ENCODE measurements at places on chromosomes 16 and 17. TPM values are rescaled to one million over a fixed set of nuclear protein-coding genes. Genes with fewer than 3 reads are reported as not detected.

MT1F gene
- not detected for total RNA-seq

ERN2 gene
- total RNA-seq, result not detected

KRT33A gene
- not detected for total RNA-seq

KRTAP4-4 gene
- not detected for total RNA-seq

TBC1D3 gene
- total RNA-seq, result not detected

CFDP1 gene
- total RNA-seq, result 44.4 TPM

SMTNL2 gene
- 0.15 TPM for total RNA-seq

IL21R gene
- total RNA-seq, result 16.1 TPM

NUP88 gene
- 110 TPM for total RNA-seq

TBC1D3B gene
- total RNA-seq, result not detected

Measured in bronchus fibroblast of lung (primary cell).